Activated T-helper 17 cell treated with anti-CD3 and anti-CD28 coated beads, Interleukin-2, amount 50 U/mL, for 72 hours (primary cell): ENCODE measurements at places on chromosomes 4 and X.

GRCh38 chr4:685679-686412 lies 3.1 kb downstream of the SLC49A3 start:
- no peak for ATAC-seq

DNA sequence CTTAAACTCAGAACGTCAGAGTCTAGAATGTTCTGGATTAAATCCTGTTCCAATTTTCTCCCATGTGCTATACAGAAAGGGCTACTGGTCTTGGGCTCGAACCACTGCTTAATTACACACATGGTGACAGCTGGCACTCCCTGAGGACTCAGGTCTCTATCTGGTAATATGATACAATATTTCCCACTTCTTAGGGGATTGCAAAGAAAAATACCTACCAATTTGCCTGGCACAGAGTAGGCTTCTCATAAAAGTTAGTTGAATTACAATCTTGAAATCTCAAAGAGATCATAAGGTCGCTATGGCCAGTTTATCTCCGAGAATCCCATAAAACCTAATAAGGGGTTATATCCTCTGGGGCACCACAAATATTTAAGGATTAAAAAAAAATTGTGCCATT lies 8.6 kb downstream of the GPM6B start:
- ATAC-seq: no peak

DNA sequence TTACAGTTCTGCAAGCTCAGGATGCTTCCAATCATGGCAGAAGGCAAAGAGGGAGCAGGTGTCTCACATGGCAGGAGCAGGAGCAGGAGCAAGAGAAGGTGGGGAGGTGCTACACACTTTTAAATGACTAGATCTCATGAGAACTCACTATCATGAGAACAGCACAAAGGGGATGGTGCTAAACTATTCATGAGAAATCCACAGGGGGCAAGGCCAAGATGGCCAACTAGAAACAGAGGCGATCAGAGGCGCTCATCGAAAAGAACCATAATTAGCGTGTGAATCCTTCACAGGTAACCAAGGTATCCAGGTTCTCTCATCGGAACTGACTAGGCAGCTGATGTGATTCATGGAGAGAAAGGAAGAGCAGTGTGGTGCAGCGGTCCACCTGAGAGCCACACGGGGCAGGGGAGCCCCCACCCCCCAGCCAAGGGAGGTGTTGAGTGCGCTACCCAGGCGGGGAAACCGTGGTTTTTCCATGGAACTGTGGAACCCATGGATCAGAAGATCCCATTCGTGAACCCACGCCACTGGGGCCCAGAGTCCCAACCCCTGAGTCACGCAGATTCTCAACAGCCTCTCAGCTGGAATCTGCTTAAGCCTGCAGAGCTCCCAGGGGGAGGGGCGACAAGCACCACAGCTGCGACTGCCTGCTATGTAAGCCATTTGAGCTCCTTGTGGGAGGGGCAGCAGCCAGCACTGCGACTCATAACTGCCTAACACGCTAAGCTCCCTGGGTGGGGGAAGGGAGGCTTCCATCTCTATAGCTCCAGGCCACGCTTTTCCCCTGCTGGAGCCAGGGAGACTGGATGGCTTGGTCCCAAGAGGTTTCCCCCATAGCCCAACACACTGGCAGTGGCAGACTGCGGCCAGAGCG lies 46.7 kb downstream of the FGF16 start:
- ATAC-seq: no peak

- peak; percentile 81 for ATAC-seq
Measured at GRCh38 chrX:15882704-15883539, 28.3 kb upstream of the AP1S2 start.

GRCh38 chr4:84673475-84674240 lies 90.7 kb downstream of the CDS1 start:
- ATAC-seq: no peak

GRCh38 chr4:21835712-21836111 lies 112.9 kb downstream of the KCNIP4 start:
- ATAC-seq: no peak

- no peak for ATAC-seq
Measured at GRCh38 chrX:14616301-14616700, 87.0 kb downstream of the GLRA2 start.

DNA sequence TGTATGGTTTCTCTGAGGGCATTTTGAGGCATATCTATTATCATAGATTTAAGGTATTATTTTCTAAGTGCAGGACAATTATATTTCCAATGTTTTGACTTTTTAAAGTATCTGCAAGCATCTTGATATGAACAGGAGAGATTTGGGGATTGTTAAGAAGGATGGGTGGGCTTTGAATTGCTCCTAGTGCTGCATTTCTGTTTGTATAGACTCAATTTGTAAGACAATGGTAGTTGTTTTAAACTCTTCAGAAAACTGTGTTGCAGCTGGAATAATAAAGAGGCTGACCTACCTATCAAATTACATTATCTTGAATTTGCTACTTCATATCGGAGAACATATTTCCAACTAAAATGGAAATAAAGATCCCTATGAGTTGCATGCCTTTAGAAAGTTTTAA lies 570.3 kb downstream of the ADGRL3 start:
- no peak for ATAC-seq

DNA sequence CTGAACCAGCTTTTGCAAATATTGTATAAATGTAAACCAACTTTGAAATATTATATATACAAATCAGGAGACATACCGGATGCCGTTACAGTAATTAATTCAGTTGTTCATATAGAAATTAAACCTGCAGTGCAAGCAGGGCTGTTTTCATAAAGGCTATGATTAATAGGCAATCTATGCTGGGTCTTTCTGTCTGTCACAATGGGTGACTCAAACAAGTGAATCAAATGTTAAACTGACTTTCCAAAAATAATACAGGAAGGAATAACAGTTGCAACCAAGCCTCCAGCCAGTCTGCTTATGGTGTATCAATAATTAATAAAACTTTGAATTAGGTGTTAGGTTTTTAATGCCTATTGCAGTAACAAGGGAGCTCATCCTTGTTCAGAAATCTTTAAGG lies 43.9 kb downstream of the GABRB1 start:
- no peak for ATAC-seq

GRCh38 chr4:147802346-147802745 lies 70.5 kb downstream of the ARHGAP10 start:
- ATAC-seq: no peak

- no peak for ATAC-seq
Measured at GRCh38 chr4:153018031-153018430, 81.9 kb downstream of the FHDC1 start.

GRCh38 chr4:55920571-55920970 lies 28.2 kb upstream of the CEP135 start:
- no peak for ATAC-seq

- no peak for ATAC-seq
Measured at GRCh38 chr4:1198098-1198844, 25.9 kb upstream of the SPON2 start.

DNA sequence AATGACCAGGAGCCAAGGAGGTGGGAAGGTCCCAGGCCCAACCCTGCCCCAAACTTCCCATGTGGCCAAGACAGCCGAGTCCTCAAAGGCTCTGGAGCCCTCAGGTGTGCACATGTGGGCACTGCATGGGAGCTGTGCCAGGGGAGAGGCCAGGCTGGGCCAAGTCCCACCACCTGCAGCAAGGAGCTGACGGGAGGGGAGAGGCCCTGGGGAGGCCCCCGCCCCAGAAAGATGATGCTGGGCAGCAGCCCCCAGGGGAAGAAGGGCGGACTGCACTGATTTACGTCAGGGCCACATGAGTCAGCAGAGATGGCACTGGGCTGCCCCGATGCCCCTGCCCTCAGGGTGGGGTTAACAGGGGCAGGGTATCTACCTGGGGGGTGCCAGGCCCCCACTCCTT lies 1.4 kb downstream of the L1CAM start:
- ATAC-seq: peak; percentile 45

GRCh38 chr4:22203711-22204011 lies 255.1 kb upstream of the KCNIP4 start:
- no peak for ATAC-seq

- ATAC-seq: no peak
Measured at GRCh38 chr4:29009908-29010307, 1710.3 kb upstream of the PCDH7 start.

- ATAC-seq: no peak
Measured at GRCh38 chr4:74921490-74921889, 11.4 kb upstream of the PARM1 start.

DNA sequence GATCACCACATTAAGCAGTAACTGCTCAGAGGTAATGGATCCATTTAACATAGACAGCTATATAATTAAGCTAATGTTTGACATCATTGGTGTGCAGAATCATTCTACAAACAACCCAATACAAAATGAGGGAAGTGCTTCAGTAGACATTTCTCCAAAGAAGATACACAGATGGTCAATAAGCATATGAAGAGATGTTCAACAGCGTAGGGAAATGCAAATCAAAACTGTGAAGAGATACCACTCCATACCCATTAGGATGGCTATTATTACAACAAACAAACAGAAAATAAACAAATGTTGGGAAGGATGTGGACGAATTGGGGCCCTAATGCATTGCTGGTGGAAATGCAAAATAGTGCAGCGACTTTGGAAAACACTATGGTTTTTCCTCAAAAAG lies 294.6 kb downstream of the ANK2 start:
- no peak for ATAC-seq

- no peak for ATAC-seq
Measured at GRCh38 chr4:27233531-27233930, 372.9 kb downstream of the STIM2 start.

GRCh38 chr4:156576946-156577345 lies 394.7 kb downstream of the PDGFC start:
- ATAC-seq: no peak

- no peak for ATAC-seq
Measured at GRCh38 chr4:156100651-156101050, 147.0 kb upstream of the CTSO start.

DNA sequence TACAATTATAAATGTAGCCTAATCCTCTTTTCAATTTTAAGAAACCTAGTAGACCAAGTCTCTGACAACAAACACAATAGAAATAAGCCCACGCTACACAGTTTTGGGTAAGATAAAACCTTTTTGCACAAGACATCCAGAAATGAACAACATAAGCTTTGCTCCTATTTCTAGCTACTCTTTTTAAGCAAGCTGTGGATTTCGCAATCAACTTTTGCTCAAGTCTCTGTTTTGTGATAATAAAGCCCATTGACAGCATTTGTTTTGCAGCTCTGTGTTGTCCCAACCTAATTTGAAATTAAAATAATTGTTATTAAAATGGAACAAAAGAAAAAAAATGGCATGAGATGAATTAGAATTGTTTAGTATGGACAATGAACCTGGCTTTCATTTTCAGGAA lies 287.9 kb upstream of the PUDP start:
- ATAC-seq: no peak

DNA sequence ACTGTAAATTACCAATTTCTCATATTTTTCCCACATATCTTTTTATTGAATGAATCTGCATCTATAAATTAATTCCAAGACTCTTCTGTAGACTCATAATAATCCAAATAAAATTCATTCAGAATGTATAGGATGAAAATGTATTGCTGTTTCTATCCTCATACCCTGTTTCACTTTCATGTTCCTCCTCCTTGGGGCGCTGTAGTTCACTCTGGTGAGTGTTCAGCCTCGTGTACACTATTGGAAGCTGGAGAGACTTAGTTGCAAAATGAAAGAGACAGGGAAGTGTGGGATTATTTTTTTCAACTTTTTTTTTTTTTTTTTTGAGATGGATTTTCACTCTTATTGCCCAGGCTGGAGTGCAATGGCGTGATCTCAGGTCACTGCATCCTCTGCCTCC lies 296.1 kb downstream of the TLL1 start:
- ATAC-seq: no peak

DNA sequence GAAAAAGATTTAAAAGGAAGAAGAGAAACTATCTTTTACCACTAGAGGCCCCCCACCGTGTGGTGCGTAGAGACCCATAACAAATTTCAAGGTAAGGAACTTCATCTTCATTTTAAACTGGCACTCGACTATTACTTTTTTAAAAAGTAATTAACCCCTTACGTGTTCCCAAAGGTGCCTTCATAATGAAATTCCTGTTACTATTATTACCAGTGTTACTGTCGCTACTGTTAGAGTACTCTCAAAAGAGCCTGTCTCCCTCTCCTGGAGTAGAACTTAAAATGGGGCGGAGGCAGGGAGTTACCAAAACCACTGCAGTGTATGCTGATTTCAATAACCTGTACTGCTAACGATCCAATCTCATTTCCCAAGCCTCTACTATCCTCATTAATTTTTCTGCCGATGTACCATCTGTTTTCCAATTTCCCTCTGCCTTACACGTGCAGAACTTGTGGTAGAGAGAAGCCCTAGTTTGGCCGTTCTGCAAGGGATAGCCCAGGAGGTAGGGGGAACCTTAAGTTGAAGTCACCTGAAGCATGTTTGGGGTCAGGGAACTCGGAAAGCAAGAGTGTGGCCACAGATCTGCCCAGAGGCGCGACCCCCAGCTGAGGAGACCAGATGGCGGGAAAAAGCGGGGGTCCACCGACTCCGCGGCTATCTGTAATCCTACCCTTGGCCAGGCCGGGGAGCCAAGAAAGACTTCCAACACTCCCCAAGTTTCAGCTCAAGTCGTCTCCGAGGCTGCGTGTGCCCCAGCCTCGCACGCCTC lies 720 bp upstream of the STK26 start:
- ATAC-seq: no peak

- no peak for ATAC-seq
Measured at GRCh38 chrX:47321386-47321785, 49.0 kb upstream of the ZNF157 start.

- ATAC-seq: no peak
Measured at GRCh38 chr4:138311771-138312535, 69.8 kb upstream of the SLC7A11 start.

GRCh38 chr4:71445811-71446210 lies 107.0 kb downstream of the SLC4A4 start:
- ATAC-seq: no peak

- no peak for ATAC-seq
Measured at GRCh38 chr4:81635739-81636138, 164.0 kb upstream of the RASGEF1B start.

DNA sequence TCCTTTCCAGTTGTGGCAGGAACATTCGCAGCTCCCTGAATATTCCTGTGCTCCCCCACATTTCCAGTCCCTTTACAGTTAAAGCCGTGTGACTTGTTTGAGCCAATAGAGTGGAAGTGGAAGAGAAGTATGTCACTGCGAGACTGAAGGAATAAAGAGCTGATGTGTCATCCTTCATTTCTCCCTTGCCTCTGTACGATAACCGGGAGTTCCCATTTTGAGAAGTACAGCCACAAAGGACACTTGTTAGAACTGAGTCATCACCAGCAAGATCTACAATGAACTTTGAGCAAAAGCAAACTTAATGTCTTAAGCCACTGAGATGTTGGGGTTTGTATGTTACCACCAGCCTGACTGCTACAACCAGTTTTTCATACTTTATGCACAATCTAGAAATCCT lies 92.3 kb downstream of the SPRY1 start:
- peak; percentile 98 for ATAC-seq

DNA sequence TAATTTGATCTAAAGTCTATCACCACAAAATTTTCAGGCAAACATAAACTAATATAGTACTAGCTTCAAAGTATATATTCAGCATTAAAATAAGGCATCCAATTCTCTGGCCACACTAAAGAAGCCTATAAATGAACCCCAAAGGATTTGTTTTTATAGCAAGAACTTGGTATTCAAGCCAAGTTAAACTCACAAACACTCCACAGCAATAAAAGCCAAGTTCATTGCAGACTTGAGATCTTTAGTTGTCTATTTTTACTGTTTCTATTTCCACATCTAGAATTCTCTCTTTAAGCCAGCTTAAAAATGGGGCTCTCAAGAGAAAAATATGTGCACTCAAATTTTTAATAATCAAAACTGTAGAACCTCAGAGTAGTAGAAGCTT lies 51.1 kb downstream of the WDFY3 start:
- no peak for ATAC-seq
